ENCODE measurements at places on chromosomes 7 and 10.

- DNase-seq, result no peak
These were observed 65.9 kb downstream of the PDGFA start for GRCh38 chr7:453597-454306.

GRCh38 chr7:35623381-35623780, 71.6 kb downstream of the HERPUD2 start:
- DNase-seq, result no peak

DNA sequence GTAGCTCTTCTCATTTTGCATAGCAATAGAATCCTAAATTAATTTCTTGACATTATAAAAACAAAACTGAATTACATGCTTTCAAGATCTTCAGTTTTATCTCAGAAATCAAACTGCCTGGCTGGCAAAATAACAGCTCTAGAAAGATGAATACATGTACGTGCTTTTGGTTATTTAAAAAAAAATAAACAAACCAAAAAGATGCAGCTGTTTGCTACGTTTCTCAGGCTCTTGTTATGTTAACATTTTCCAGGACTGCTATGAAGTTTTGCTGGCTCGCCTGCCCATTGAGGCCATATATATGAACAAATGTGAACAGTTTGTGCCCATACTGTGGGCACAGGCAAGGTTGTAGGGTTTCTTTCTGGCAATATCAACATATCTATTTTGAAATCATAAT, 86.6 kb downstream of the ODAD2 start:
- no peak for DNase-seq

GRCh38 chr10:89091496-89091895, 100.9 kb downstream of the FAS start:
- no peak for DNase-seq

GRCh38 chr7:99788554-99788953, 4.6 kb upstream of the CYP3A4 start:
- no peak for DNase-seq

DNA sequence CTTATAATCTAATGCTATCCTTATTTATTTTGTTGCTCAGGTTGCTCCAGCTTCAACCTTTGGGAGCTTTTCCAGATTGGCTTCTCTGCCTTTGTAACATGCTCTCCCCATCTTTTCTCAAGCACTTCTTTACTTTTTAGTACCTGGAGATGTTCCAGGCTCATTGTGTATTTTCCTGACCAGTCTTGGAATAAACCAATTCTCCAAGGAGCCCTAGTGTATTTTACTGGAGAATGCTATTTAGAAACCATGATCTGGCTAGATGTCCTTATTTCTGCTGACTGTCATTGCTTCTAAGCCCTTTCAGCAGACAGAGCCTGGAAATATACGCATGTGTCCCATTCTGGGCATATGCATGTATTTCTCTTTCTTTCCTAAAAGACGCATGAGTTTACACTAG, 95.7 kb downstream of the EMX2 start:
- no peak for DNase-seq

All from NCI-H446 treated with DMSO at 0.1 percent for 48 hours (cell line).